ENCODE measurements at places on chromosomes 6 and 20. TPM values are rescaled to one million over a fixed set of nuclear protein-coding genes. Genes with fewer than 3 reads are reported as not detected.

- no peak for DNase-seq
Measured at GRCh38 chr6:131862476-131862875, 54.7 kb downstream of the ENPP1 start.

CCN5 gene
- total RNA-seq: 81.7 TPM

GRCh38 chr6:33927112-33927511 is 123.3 kb upstream of the MLN start:
- no peak for DNase-seq

EPPIN gene
- total RNA-seq: not detected

EZR gene
- total RNA-seq: 480 TPM

SLC22A1 gene
- total RNA-seq: 0.75 TPM

BTN1A1 gene
- not detected for total RNA-seq

LTA gene
- not detected for total RNA-seq

- no peak for DNase-seq
Measured at GRCh38 chr6:24831771-24832716, 33.3 kb upstream of the ARMH2 start.

DNA sequence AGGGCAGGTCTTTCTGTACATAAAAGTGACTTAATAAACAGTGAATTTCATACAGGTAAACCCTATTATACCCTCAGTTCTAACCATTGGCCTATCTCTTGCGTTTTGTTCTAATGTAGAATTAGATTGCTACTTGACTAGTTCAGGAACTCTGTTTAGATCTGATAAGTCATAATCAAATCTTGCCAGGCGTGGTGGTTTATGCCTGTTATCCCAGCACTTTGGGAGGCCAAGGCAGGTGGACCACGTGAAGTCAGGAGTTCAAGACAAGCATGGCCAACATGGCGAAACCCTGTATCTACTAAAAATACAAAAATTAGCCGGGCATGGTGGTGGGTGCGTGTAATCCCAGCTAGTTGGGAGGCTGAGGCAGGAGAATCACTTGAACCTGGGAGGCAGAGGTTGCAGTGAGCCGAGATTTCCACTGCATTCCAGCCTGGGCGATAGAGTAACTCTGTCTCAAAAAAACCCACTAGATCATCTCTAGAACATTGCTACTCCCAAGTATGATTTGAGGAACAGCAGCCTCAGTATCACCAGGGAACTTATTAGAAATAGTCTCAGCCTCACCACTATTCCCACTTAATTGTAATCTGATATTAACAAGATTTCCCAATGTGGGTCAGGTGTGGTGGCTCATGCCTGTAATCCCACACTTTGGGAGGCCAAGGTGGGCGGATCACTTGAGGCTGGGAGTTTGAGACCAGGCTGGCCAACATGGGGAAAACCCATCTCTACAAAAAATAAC is 12.2 kb downstream of the GTPBP2 start:
- no peak for DNase-seq

GRCh38 chr6:41125282-41125681 is 28.9 kb downstream of the TREML1 start:
- no peak for DNase-seq

Data from omental fat pad (tissue), 4 donors.